Stimulated activated CD4-positive, alpha-beta T cell treated with anti-CD3 and anti-CD28 coated beads, Interleukin-1b, Interleukin-23, amount 100 ng/mL, for 4 hours (primary cell): ENCODE measurements at places on chromosomes 13 and 19.

DNA sequence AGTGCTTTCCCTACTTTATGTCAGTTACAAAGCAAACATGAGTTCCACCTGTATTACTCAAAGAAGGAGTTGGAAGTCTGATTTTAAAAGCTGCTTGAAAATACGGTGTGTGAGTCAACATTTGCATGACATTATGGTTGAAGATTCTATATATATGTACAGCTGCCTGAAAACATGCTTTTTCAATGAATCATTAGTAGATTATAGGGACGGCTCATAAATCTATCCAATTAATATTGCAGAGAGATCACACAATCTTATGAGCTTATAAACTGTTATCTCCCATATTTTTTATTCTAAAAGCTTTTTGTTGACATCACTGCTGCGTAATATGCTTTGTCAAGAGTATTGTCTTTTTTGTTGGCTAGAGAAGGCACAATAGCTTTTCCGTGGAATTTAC, 873.8 kb downstream of the SLITRK6 start:
- no peak for DNase-seq

- no peak for DNase-seq
Observed at GRCh38 chr13:44817131-44817671, 172.1 kb downstream of the NUFIP1 start.

- DNase-seq = no peak
Observed at GRCh38 chr19:45848922-45849321, 14.0 kb downstream of the SYMPK start.

GRCh38 chr13:67090856-67091255, 139.3 kb downstream of the PCDH9 start:
- DNase-seq = no peak

GRCh38 chr19:34269081-34269480, 14.7 kb downstream of the GARRE1 start:
- no peak for DNase-seq

DNA sequence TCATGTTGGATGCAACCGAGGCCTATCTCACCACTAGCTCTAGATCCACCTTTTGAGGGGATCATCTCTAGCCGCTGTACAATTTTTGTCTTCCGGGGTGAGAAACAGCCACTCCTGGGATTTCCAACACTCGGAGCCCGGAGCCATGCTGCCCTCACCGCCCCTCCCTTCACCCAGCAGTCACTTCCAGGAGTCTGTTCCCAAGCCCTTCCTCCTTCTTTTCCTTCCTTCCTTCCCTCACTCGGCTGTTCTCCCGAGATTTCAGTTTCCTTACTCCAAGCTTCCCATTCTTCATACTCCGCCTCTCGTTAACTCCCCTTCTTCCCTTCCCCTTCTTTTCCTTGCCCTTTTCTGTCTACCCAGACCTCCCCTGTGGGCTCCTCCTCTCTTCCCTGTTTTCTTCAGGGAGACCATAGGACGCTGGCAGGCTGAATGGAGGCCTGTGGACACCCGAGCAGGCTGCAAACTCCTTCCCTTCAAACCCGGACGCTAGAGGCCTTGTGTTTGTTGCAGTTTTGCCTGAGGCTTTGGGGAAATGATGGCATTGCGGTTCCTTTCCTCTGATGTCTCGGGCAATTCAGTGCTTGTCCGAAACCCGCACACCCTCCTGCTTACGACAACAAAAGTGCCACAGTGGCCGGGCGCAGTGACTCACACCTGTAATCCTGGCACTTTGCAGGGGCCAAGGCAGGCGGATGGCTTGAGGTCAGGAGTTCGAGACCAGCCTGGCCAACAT, 96.0 kb downstream of the CAB39L start:
- no peak for DNase-seq

DNA sequence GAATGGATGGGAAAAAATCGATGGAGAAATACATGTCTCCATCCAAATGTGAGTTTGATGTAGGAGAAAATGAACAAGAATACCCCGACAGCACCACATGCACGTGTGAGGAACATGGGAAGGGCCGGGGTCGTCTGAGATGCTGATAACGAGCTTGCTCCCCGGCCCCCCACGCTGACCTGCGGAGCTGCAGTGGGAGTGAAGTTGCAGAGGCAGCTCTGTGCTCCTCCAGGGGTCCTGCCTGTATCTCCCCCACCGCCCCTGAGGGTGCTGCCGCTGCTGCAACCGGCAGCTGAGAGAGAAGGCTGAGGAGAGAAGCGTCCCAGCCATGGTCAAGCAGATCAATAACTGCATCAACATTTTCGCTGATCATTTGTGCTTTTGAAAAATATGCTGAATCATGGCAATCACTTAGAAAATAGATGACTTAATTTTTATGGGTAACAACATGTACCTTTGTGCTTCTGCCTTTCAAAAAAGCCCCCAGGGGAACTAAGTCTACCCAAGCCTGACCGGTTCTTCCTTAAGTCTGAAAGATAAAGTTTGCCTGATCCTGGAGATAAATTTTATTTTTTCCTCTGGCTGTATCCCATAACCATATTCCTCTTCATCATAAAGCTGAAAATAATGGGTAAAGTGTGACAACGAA, 18.2 kb upstream of the NAXD start:
- DNase-seq = no peak

GRCh38 chr19:46755853-46756543, 9.7 kb upstream of the STRN4 start:
- no peak for DNase-seq

DNA sequence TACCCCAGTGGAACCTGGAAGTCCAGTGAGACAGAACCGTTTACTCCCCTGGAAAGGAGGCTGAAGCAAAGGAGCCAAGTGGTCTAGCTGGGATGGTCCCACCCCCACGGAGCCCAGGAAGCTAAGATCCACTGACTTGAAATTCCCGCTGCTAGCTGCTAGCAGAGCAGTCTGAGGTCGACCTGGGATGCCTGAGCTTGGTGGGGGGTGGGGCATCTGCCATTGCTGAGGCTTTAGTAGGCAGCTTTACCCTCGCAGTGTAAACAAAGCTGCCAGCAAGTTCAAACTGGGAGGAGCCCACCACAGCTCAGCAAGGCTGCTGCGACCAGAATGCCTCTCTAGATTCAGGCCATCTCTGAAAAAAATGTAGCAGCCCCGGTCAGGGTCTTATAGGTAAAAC, 437.0 kb downstream of the SUCLA2 start:
- no peak for DNase-seq

DNA sequence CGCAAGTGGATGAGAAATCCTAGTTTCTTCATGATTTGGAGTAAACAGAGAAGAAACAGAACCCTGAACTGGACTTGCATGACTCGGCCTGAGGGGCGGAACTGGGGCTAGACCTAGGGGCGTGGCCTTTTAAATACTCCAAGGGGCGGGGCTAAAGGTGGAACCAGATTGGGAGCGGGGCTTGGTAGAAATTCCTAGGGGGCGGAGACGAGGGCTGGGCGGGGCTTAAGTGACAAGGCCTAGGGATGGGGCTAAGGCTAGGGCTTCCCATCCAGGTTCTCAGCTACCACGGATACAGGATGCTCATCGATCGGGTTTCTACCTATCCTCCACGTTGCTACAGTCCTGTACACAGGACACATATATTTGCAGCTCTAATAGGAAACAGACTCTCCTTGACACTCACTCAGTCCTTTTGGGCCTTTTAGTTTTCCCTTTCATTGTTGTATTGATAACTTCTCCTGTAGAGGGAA, 372 bp upstream of the ZNF699 start:
- no peak for DNase-seq

DNA sequence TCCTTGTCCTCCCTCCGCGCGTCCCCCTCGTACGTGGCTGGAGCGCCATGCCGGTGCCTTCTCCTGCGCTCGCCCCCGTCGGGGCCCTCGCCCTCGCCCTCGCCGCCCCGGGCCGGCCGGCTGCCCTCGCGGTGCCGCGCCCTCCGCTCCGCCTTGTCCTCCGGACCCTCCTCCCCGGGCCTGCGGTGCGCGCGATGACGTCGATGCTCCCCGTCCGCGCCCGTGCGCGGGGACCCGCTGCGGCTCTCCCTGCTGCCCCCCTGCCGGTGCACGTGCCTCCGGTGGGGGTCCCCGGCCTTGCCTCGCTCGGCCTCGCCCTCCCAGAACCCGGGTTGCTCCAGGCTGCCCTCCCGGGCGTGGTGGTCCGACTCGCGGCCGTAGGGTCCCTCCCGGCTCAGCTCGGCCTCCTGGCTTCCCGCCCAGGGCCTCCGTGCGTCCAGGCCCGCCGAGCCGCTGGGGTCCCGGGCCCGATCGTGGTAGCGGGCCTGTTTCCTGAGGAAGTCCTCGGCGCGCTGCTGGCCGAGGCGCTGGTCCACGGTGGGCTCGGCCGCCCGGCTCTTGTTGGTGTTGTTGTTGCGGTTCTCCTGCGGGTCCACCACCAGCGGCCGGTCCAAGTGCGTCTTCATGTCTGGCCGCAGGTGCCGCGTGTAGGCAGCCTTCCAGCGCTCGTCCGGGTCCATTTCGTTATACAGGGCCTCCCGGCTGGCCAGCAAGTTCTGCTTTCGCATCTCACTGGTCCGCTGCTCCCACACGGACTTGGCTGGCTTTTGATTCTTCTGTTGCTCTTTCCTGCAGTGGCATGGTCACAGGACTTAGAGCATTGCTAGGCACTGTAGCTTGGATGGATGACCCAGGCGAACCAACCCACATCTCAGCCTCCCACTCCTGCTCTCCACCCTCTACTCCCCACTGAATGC, 148.6 kb downstream of the IER2 start:
- DNase-seq = no peak

- no peak for DNase-seq
Observed at GRCh38 chr13:106373304-106373988, 162.0 kb downstream of the EFNB2 start.

DNA sequence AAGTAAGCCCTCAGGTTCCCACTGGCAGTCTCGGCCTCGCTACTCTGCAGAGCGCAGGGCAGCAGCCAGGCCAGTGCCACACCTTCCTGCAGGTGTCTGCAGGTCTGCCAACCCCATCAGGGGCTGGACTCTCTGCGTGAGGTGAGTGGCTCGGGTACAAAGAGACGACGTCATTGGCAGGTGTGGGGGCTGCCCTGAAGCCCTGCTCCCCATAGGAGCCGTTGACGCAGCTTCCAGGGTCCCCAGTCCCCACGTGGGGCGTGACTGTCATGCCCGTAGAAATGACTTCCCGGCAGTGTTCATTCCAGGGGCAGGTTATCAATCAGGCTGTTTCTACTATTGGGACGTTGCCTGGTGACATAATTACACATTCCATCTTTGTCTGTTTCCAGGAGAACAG, 15.3 kb upstream of the GJB6 start:
- DNase-seq = no peak

DNA sequence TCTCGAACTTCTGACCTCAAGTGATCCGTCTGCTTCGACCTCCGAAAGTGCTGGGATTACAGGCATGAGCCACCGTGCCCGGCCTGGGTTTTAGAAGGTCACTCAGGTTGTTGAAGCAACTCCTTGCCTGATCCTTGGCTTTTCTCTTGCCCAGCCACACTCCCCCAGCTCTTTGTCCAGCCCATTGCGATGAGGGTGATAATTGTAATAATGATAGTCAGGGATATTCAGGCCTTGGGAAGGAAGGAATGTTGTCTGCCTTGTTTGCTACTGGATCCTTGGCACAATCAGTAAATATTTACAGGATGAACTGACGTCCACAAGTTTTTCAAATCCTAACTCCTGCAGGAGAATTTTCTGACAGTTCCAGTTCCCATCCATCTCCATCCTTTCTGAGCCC, 1.8 kb downstream of the THOP1 start:
- DNase-seq = no peak

- no peak for DNase-seq
Observed at GRCh38 chr13:107365466-107366215, 797.7 kb upstream of the ARGLU1 start.

DNA sequence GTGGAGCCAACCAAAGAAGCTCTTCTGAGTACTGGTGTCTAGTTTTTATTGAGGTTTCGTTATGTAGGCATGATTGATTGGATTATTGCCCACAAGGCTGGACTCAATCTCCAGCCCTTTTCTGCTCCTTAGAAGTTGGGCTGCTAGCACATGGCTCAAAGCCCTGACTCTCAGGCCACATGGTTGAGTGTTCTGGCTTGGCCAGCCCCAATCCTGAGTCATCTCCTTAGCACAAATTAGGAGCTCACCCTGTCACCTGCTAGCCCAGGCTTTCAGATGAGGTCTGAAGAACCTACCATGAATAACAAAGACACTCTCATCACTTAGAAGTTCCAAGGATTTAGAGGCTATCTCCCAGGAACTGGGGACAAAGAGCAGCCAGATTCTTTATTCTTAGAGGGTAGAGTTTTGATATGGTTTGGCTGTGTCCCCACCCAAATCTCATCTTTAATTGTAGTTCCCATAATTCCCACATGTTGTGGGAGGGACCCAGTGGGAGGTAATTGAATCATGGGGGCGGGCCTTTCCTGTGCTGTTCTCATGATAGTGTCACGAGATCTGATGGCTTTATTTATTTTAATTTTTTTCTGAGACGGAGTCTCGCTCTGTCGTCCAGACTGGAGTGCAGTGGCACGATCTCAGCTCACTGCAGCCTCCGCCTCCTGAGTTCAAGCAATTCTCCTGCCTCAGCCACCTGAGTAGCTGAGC, 11.3 kb downstream of the DPY19L3 start:
- no peak for DNase-seq

- no peak for DNase-seq
Observed at GRCh38 chr13:108741930-108742329, 112.5 kb downstream of the MYO16 start.

DNA sequence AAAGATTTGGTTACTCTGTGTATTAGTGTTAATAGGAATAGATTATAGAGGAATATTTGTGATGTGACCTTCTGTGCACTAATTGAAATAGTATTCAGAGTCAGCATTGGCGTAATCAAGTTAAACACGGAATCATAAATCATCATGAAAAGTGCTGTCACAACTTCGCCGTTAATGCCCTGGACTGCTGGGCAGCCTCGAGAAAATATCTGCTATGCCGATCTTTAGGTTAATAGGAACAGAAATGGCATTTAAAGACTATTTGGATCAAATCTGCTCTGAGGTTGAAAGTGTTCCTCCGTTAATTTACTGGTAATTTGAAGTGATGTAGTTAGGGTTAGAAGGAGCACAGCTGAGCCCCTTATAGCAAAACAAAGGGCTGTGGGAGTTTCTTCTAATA, 219.0 kb downstream of the MZT1 start:
- DNase-seq = no peak

GRCh38 chr13:100513171-100513570, 75.4 kb downstream of the GGACT start:
- DNase-seq = no peak

GRCh38 chr19:23460656-23461055, 65.4 kb upstream of the ZNF91 start:
- no peak for DNase-seq
